ENCODE measurements at places on chromosomes 11 and 22.

GRCh38 chr11:34866375-34866774, 49.8 kb downstream of the APIP start:
- no peak for DNase-seq

DNA sequence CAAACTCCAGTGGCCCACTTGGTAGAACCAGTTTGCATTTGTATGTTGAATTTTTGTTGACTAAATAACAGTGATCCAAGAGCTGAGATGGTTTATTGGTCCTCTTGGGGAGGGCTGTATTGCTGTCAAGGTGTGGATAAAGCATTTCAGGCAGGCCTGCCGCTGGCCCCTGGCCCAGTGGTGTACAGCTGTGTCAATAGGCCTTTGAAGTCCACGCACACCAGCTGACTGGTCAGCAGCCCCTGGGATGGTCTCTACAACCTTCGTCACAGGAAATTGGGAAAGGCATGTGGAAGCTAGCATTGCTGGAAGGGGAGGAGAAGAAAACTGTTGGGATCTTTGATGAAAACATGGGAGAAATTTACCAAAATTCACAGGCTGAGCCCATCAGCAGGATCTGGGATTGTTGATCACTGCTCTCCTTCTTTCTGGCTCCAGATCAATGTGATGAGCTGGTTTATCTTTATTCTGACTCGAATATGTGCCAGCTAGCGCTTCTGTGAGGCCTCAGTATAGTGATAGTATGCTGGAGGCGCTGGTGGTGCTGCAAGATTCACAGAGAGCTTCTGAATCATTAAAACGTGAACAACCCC, 12.5 kb upstream of the E2F8 start:
- DNase-seq, result no peak

GRCh38 chr11:3675971-3676370, 4.8 kb upstream of the CHRNA10 start:
- no peak for DNase-seq

- peak; percentile 34 for DNase-seq
Observed at GRCh38 chr11:94762208-94762607, 5.9 kb upstream of the AMOTL1 start.

DNA sequence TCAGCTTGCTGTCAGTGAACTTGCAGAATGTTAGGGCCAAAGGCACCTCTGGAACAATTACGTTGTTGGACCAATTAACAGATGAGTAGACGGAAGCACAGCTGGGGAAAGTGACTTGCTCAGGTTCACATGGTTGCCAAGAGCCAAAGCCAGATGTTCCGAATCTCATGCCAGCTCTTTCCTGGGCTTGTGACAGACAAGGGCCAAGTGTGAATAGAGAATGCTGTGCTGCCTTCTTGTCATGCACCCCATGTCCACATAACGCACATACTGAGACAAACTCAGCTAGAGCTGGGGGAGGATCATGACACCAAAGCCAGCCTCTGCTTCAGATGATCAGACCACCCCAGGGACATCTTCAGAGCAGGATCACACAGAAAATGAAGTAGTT, 616.3 kb downstream of the INSC start:
- DNase-seq, result no peak

- peak; percentile 55 for DNase-seq
Observed at GRCh38 chr22:44723801-44724200, 21.8 kb downstream of the PRR5 start.

DNA sequence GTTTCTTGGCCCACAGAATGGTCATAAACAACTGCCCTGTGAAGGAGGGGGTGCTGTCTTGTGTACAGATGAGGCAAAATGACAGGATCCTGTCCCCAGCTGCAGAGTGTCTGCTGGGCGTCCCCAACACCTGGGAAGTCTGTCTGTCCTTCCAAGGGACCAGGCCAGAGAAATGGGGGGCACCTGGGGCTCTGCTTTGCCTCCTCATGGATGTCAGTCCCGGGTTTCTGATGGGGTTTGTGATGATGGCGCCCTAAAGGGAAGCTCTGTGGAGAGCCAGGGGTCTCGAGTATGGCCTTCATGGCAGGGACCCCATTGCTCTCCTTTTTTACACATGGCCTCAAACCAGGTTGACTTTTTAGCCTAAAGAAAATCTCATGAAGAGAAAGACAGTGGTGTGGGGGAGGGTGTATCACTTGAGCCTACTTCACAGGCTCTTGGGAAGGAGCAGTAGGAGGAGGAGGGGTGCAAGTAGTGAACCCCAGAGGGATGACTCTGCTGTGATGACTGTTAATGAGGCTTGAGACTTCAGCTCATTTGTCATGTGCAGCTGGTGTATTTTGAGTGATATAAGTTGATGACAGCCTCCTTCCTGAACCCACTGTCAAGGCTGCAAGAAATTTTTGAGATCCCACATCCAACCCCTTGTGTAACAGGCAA, 40.6 kb upstream of the TUB start:
- DNase-seq, result no peak

Measured in RWPE1 (cell line).